GM03348 (cell line): ENCODE measurements at places on chromosomes 13 and 19.

GRCh38 chr19:5789886-5790558, 941 bp downstream of the DUS3L start:
- DNase-seq, result no peak

GRCh38 chr13:84553227-84553626, 671.0 kb upstream of the SLITRK1 start:
- no peak for DNase-seq

GRCh38 chr19:56955637-56956216, 115.2 kb upstream of the PEG3 start:
- DNase-seq, result no peak

- peak; percentile 88 for DNase-seq
Measured at GRCh38 chr19:8580710-8581281, 3.6 kb upstream of the MYO1F start.

- no peak for DNase-seq
Measured at GRCh38 chr13:59452189-59452890, 711.4 kb downstream of the DIAPH3 start.

DNA sequence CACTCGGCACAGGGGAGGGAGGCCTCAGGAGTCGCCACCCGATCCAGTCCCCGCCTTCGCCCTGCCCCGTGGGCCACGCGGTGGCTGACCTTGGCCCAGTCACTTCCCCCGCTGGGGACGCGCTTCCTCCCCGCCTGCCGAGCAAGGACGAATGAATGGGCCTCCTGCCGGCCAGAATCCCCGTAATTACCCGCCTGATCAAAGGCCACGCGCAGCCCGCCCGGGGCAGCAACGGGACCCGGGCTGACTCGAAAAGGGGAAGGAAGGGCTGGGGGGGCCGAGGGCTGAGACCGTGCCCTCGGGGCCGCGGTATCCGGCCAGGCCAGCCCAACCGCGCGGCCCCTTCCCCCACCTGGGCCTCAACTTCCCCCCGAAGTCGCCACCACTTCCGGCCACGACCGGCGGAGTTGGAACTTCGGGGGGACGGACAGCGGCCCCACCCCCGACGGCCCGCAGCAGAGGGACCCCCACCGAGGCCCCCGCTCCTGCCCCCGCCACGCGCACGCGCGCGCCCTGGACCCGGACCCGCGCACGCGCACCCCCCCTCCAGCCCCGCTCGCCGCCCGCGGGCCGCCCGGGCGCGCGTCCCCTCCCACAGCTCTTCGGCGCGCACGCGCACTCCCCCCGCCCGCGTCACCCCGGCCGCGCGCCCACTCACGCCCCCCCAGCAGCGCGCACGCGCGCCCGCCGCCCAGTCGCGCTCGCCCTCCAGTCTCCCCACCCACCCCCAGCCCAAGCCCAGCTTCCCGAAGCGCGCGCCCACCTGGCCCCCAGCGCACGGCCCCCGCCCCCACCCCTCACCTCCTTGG, 520 bp downstream of the ZNF787 start:
- peak; percentile 97 for DNase-seq

- no peak for DNase-seq
Measured at GRCh38 chr19:33492951-33493350, 28.6 kb downstream of the PEPD start.

DNA sequence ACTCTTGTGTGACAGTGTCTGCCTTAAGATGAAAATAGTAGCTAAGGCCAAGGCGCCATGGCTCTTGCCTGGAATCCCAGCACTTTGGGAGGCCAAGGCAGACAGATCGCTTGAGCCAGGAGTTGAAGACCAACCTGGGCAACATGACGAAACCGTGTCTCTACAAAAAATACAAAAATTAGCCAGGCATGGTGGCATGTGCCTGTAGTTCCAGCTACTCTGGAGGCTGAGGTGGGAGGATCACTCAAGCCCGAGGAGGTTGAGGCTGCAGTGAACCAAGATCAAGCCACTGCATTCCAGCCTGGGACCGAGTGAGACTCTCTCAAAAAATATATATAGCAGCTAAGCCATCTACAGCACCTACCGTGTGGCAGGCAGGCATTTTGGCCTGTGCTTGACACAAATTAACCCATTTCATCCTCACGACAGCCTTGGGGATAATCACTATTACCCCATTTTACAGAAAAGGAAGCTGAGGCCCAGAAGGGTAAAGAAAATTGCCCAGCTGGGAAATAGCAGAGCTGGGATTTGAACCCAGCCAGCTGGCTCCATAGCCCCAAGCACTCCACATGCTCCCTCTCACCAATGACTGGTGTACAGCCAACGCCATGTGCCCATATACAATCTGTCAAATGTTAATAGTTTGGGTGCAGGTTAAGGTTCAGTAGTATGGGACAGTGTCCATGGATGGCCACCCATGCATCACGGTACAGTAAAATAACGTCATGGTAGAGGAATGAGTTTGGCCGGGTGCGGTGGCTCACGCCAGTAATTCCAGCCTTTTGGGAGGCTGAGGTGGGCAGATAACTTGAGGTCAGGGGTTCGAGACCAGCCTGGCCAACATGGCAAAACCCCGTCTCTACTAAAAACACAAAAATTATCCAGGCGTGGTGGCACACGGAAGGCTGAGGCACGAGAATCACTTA, 3.1 kb downstream of the SLC1A5 start:
- peak; percentile 40 for DNase-seq

DNA sequence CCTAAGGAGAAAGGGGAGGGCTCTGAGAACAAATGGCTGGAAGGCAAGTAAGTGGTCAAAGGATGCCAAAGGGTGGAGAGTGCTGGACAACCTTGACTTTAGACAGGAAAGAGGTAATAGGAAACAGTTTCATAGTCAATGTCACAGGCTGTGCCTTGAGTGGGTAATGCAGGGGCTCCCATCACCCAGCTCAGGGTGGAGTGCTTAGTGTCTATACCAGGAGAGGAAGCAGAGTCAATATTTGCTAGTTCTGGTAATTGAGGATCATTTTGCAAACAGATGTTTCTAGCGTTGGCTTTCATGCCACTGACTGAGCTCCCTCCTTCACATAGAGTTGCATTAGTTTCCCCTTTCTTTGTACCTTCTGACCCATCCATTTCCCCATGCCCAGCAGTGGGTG, 64.6 kb upstream of the KL start:
- DNase-seq, result no peak

GRCh38 chr13:42066542-42066941, 18.1 kb downstream of the DGKH start:
- DNase-seq, result peak; percentile 51

DNA sequence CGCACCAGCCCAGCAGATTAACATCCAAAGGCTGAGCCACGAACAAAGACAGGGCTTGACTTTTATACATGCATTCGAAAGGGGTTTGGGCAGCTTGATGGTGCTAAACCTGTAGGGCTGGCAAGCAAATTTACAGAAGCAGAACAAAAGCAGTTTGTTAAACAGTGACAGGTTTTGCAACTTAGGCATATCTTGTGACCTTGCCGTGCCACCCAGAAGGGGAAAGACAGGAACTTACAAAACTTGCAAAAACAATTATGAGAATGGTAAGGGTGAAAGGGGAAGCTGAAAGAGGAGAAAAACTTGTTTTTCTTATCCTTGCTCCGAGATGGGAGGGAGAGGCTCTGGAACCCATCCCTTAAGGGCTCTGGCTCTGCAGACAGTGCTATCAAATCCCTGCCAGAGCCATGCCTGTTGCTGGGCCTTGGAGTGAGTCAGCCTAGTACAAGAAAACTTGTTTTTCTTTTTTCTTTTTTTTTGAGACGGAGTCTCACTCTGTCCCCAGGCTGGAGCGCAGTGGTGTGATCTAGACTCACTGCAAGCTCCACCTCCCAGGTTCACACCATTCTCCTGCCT, 1325.2 kb upstream of the PRR20A start:
- DNase-seq, result no peak

- DNase-seq, result peak; percentile 33
Measured at GRCh38 chr13:48155848-48156247, 60.9 kb upstream of the MED4 start.

GRCh38 chr19:16111160-16111908, at the start of gene RAB8A:
Gene RAB8A (plus strand): TSS chr19:16111889. CDS start chr19:16111902, 13 bp downstream.
- DNase-seq, result peak; percentile 100

DNA sequence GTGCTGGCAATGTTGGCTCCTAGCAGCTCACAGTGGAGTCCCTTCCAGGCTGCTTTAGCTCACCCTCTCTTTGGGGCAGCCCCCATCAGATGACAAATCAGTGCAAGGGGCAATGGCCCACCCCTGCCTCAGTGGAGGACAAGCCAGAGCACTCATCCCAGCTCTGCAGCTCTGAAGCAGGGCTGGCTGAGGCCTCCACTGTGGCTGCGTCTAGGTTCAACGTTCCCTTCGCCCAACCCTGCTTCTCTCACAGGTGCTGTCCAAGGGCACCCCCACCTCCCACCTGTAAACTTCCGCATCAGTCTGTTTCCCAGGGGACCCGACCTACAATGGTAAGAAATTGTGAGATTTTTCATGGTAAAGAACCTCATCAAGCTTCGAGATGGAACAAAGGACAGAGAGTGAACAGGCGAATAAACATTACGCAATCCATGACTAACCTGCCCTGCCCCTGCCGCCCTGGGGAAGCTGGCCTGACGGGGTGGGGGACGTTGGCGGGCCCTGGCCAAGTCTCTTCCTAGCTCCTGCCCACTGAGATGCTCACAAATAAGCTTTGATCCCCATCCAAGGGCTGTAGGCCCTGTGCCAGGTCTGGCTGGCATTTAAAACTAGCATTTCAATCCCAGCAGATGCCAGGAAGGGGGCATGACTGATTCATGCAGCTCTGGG, 40.5 kb downstream of the DZIP1 start:
- no peak for DNase-seq

- DNase-seq, result no peak
Measured at GRCh38 chr19:41555748-41556147, 20.2 kb upstream of the CEACAM21 start.
